Activated naive CD4-positive, alpha-beta T cell (primary cell): ENCODE measurements at places on chromosomes 7 and 10.

DNA sequence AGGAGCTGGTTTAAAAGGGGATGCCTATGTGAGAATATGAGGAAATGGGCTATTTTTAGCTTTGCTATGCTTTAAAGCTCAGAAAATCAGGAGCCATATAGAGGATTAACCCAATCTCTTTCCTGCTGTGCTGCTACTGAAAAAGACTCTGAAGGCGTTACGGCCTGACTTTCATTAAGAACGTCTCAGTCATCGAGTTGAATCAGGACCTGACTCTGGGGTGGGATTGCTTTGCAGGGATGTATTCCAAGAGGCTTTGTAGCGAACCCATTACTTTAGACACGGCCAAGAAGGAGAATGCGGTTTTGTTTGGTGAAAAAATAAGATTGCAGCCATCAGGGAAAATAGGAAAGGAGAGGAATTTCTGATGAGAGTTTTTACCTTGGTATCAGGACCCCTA lies 426.9 kb downstream of the CCSER2 start:
- DNase-seq, result no peak

- DNase-seq, result no peak
Observed at GRCh38 chr10:26486990-26487850, 49.1 kb downstream of the APBB1IP start.

DNA sequence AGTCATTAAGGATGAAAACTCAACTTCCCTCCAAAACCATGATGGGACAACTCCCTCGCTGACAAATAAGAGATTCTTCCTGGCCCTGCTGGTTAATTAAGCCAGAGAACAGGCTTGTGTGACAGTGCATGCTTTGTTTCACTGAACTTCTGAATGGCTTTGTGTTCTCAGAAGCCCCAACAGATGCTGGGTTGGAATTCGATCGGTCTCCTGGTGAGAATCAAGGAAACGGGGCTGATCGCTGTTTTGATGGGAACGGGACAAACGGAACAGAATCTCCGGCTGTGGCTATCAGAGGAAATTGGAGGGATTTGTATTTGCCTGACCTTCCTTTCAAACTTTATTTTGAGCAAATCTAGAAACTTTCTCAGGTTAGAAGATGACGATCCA lies 145.0 kb downstream of the RNF216 start:
- no peak for DNase-seq

DNA sequence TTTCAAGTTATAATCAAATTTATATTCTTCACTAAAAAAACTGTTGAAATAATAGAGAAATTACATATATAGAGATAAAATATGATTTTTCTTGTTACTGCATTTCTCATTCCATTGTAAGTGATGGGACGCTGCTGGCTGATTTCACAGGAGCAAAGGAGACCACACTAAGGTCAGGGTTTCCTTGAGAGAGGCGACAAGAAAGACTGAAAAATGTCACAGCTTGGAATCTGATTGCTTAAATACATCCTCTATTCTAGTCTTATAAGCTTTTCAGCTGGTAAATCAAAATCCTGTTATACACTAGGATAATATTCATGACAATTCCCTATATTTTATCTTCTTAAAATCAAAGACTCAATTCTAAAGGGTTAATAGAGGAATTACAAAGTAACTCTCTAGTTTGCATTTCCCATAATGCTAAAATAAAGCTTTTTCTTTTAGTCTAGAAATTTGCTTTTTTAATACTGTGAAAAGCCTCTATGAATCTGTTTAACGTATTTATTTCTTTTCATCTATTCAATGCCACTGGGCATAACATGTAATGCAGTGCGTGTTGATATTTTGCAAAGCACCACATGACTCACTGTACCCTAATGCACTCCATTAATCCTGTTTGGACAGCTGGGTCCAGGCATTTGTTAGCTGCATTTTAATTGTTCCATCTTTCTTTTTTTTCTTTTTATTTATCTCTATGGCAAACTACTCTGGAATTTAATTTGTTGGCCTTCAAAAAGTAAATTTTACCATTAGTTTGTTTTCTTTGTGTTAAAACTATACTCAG lies 81.7 kb downstream of the RNF32 start:
- DNase-seq, result no peak

DNA sequence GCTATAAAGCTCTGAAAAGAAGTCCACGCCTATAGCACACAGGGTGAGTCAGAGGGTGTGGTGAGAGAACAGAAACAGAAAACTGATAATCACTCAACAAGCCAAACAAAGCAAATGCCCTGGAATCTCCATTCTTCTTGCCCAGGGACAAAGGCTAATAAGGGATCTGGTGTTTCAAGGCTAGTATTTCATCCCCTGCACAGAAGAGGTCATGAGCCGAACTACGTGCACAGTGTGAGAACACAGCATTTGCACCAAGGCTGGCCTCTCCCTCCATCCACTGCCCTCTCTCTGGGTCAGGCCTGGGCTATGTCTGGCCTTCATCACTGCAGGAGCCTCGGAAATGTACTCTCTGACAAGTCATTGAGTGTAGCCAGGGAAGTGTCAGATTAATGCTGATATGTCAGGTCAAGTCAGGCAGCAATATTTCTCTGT lies 42.7 kb downstream of the PRR15 start:
- no peak for DNase-seq

DNA sequence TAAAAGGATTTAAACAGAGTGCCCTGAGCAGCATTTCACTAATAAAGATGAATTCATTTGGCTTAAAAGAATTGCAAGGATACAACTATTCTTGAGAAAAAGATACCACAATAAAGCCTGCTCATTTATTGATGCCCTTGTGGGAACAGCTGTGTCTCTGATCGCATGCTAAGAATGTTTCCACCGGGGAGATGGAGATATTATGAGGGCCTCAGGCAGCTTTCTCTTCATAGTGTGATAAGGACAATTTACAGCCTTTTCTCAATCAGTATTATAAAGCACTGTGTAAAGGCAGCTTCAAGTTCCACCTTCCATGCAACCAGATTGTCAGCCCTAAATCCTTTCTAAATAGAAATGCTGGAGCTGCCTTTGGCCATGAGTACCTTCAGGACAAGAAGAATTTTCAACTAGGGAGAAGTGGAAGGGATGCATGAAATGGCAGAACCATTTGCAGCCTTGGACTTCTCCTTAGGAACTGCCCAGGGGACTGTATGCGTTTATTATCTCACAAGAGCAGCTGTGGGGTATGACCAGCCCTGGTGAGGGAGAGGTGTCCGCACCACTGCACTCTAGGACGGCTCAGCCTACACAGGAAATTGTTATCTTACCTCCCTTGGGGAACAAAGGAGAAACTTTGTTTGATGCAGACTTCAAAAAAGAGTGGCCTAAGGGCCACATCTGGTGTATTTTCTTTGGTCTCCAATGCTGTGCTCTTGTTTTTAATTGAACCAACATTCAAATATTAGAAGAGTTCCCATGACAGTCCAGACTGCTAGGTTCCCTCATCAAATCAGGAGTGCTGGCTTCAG lies 116.9 kb upstream of the PCGF5 start:
- DNase-seq, result no peak

GRCh38 chr10:102994531-102995295 lies 76.6 kb downstream of the CNNM2 start:
- DNase-seq, result no peak

DNA sequence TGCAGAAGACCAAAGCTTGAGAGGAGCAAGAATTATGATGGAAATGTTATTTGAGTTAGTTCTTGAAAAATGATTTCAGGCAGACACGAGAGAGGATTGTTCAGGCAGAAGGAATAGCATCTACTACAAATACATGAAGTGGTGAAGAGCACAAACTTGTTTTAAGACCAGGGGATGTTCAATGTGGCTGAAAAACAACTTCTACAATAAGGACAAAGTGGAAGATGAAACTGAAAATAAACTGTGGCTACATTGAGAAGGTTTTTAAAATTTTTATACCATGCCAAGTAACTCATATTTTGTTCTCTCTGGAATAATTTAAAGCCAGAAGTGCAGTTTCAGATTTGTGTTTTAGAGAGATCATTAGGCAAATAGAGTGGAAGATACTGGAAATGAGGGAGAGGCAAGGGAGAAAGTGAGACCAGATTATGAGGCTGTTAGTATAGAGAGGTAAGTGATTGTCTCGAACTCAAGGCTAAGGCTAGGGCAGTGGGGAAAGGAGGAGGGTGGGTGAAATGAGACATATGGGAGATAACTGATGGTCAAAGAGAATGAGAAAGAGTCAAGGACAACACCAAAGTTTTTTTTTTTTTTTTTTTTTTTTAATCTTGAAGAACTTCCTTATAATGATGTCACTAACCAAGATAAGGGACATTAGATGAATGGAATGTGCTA lies 115.4 kb downstream of the MDFIC start:
- no peak for DNase-seq

GRCh38 chr7:96244992-96245292 lies 77.0 kb downstream of the SLC25A13 start:
- no peak for DNase-seq

DNA sequence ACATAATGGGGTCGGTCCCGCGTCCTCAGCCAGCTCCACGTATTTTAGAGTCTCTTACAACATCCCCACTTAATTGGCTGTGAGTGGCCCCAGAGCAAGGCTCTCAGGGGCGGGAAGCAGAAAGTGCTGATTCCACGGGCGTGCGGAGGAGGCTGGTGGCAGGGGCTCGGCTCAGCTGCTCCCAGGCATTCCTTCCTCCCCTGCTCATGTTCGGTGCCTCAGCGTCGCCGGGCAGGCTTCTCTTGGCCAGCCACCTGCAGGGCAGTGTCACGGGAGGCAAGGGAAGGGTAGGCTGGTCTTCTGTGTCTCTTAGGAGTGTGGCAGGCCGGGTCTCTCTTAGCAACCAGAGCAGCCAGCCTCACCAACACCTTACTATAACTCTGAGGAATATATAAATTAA lies 33.8 kb downstream of the IL15RA start:
- no peak for DNase-seq

- DNase-seq, result no peak
Observed at GRCh38 chr7:4265676-4266075, 416.4 kb upstream of the FOXK1 start.

DNA sequence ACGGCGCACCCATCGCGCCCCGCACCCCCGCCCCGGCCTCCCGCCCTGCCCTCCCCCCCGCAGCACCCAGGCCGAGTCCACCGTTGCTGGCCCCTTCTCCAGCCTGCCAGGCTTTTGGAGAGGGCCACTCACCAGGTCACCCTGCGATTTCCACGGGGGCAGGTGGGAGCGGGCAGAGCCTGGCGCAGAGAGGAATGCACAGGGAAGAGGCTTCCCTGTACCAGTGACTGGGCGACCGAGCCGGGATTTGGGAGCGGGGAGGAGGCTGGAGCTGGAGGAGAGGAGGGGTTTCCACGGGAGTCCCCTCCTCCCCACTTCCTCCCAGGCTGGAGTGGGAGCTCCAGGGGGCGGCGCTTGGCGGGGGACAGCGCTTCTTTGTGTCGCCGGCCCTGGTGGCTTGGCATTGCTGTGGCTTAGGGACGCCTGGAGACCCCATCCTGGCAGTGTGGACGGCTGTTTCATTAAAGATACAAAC lies 19.3 kb downstream of the TCAF1 start:
- no peak for DNase-seq

DNA sequence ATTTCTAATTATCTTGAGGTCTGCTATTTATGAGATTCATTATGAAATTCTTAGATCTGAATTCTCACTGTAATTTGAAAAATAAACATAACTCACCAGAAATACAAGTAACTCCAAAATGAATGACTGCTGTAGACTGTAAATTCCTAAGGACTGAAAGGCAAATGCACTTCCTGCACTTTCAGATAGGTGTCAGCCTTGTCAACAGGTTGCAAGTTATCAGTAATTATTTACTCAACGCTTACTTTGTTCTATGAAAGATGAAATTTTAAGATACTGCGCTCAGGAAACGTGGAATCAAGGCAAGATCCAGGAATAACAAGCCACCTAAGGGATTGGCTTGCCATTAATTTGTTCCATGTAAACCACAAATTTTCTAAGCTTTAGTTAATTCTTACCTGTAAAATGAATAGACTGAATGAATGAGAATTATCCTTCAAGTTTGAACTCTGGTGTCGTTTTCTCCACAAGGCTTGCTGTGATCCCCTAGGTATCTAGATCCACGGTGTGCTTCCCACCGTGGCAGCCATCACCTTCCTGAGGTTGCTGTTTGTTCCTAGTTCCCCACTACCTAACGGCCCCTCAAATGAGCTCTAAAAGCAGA lies 12.6 kb downstream of the DHX32 start:
- DNase-seq, result no peak

DNA sequence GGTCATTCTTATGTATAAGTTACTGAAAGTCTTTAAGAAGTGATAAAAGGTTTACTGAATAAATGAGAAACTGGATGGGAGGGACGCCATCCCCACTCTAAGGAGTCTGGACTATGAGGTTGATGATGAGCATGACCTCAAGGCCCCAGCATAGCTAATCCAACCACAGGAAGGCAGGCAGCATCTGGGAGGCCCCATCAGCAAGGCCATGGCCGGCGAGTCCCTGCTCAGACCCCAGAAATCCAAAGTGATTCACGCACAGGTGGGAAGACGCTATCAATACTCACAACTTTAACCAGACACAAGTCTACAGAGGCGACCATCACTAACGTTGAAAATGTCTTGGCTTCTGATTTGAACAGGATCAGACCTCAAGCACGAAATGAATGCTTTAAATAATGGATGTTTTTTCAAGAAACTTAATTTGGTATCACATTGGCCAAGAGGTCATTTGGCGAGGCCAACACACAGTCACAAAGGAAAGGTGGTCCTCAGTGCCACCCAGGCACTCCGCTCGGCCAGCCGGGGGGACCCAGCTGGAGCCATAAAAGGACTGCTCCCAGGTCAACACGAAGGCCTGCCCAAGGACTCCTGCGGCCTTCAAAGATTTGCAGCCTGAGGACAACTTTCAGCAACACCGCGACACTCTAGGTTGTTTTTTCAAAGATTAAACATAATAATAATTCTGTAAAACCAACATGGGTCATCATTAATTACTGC lies 228.5 kb downstream of the PTPRN2 start:
- no peak for DNase-seq

DNA sequence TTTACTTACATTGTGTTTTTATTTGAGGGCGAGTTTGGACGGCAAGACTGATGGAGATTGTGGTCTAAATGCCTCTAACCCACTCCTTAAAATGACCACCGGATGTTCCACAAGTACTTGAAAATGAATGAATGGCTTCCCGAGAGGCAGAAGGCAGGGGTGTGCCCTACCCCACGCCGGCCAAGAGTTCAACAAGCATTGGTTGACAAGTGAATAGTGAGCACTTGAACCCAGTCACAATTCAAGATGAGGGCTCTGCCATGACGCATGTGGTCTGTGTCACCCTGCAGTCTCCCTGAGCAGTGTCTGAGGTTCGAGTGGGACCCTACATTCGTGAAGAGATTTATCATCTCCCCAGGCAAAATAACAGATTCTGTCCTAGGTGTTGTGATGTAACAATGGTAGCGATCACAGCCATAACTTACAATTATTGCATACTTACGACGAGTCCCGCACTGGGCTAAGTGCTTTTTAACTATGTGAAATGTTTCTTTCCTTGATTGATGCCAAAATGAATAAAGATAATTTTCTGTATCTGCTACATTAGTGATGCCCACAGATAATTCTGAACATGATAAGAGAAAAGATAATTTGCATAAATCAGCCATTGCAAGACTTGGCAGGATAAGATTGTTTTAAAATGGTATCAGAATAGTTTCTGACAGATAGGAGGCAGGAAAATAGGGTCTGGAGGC lies 305.4 kb downstream of the WDR37 start:
- no peak for DNase-seq
